T-helper 22 cell (primary cell): ENCODE measurements at places on chromosomes 13 and 19.
A peak's percentile ranks its signal among the peaks of the same experiment; 100 is the strongest.

DNA sequence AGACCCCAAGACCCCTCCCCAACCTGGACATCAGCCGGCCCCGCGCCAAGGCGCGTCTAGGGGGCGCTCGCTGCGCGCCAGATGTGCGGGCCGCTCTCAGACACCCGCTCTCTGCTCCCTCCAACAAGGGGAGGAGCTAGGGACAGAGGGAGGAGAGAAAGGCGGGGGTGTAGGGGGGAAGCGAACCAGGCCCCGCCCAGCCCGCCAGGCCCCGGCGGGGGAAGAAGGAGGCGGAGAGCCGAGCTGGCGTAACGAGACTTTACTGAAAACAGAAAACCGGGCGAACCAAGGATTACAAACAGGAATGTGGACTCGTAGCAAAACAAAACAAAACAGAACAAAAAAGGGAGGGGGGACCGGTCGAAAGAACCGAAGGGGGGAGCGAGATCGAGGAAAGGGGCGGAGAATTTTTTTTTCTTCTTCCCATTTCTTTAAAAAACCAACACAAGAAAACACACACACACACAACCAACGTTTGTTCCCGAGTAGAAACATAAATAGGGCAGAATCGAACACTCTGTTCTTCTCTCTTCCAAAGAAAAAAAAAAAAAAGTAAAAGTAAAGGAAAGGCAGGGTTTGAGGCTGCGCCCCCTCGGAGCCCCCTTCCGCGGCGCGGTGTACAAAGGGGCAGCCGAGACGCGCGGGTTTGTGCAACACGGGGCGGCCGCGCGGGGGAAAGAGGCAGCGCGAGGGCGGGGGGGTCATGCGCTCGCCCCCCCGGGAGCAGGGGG is 1.7 kb downstream of the JUND start:
- DNase-seq = peak; percentile 80

GRCh38 chr13:25738342-25739196 is 313.2 kb downstream of the SHISA2 start:
- DNase-seq = no peak

GRCh38 chr13:50357136-50357535 is 341.9 kb downstream of the KCNRG start:
- no peak for DNase-seq

DNA sequence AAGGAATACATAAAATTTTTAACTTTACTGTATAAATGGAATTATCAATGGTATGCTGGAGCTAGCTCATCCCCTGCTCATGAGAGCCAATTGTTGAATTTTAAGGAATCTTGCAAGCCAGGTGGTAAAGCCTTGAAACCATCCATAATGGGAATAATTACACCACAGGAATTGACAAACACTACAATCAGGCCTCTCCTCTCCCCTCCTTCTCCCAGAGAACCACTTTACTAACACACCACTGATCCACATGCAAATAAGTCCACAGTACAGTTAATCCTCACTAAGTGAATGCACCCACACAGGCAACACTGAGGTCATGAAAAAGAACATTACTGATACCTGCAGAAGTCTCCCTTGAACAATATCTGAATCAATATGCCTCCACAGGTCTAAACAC is 140.5 kb downstream of the KLF12 start:
- DNase-seq = no peak

- DNase-seq = no peak
Measured at GRCh38 chr13:65932587-65933239, 1297.4 kb downstream of the PCDH9 start.

GRCh38 chr19:48006762-48007161 is 12.3 kb downstream of the ELSPBP1 start:
- DNase-seq = no peak

DNA sequence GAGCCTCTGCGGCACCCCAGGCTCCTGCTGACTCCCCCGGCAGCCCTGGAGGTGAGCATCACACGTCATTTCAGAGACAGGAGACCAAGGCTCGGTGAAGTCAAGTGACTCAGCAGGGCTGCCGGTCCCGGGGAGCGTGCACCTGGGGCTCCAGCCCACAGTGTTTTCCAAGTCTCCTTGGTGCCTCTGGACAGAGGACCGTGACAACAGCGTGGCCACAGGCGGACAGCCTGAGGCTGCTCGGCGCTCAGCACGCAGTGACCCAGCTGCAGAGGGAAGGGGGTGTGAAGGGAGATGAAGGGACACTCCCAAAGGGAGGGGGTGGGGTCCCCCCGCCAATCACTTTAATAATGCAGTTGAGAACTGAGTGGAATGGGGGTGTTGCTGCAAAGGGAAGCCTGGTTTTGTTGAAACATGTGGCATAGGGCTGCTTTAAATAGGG is 17.5 kb upstream of the ASPDH start:
- DNase-seq = no peak

- DNase-seq = no peak
Measured at GRCh38 chr13:112777637-112778406, 88.0 kb downstream of the ATP11A start.

- no peak for DNase-seq
Measured at GRCh38 chr19:33532859-33533460, 11.4 kb upstream of the PEPD start.

- DNase-seq = no peak
Measured at GRCh38 chr19:36528921-36529518, 949 bp upstream of the ZNF260 start.

- no peak for DNase-seq
Measured at GRCh38 chr19:28493884-28494283, 719.1 kb downstream of the UQCRFS1 start.

GRCh38 chr13:106533101-106533942 is 2.1 kb downstream of the EFNB2 start:
- no peak for DNase-seq

- no peak for DNase-seq
Measured at GRCh38 chr19:34474233-34474989, 7.1 kb upstream of the WTIP start.
